Activated CD4-positive, alpha-beta T cell treated with anti-CD3 and anti-CD28 coated beads for 36 hours (primary cell): ENCODE measurements at places on chromosomes 12 and 14. TPM values are rescaled to one million over a fixed set of nuclear protein-coding genes. Genes with fewer than 3 reads are reported as not detected.

Gene FLRT2
- total RNA-seq = not detected

DNA sequence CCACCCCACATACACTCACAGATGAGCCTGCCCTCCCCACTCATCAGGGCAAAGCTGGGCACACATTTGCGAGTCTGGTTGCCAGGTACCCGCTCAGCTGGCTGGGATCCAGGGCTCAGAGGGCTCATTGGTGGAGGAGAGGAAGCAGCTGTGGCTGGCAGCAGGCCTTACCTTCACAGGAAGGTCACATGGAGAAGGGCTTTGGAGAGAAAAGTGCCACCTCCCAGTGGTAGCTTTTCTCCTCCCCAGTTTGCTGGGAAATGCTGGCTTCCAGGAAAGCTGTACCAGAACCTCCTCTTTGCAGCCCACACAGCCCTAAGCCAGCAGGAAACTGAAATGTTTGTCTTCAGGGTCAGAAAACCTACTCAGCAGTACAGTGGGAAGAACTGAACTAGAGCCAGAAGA lies 55.6 kb downstream of the LGMN start:
- peak; percentile 62 for DNase-seq

Gene KIF5A
- 1.4 TPM for total RNA-seq

Gene CNTN1
- total RNA-seq = not detected

Gene MORN3
- 2.0 TPM for total RNA-seq

Gene GLIPR1L1
- total RNA-seq = not detected

Gene C12orf42
- 0.23 TPM for total RNA-seq

DNA sequence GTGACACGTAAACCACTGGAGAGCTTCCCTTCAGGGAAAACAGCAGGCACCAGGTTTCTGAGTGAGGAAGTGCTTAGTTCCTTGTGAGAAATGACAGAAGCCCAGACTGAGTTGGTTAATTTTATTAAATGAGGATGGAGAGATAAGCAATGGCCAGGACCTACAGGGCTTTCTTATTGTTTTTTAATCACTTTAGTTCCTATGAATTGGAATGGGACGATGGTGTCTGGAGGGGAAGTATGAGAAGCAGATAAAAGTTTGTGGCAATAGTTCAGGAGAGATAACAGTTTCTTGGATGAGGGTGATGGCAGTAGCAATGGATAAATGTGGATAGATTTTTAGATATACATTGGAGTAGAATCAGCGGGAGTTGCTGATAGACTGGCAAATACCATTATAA lies 86.5 kb upstream of the PTPRR start:
- no peak for DNase-seq

Gene KRT6C
- not detected for total RNA-seq

- no peak for DNase-seq
These were observed 8.7 kb downstream of the SLC48A1 start for GRCh38 chr12:47781479-47782371.
